ENCODE measurements at places on chromosomes 1 and 21.

DNA sequence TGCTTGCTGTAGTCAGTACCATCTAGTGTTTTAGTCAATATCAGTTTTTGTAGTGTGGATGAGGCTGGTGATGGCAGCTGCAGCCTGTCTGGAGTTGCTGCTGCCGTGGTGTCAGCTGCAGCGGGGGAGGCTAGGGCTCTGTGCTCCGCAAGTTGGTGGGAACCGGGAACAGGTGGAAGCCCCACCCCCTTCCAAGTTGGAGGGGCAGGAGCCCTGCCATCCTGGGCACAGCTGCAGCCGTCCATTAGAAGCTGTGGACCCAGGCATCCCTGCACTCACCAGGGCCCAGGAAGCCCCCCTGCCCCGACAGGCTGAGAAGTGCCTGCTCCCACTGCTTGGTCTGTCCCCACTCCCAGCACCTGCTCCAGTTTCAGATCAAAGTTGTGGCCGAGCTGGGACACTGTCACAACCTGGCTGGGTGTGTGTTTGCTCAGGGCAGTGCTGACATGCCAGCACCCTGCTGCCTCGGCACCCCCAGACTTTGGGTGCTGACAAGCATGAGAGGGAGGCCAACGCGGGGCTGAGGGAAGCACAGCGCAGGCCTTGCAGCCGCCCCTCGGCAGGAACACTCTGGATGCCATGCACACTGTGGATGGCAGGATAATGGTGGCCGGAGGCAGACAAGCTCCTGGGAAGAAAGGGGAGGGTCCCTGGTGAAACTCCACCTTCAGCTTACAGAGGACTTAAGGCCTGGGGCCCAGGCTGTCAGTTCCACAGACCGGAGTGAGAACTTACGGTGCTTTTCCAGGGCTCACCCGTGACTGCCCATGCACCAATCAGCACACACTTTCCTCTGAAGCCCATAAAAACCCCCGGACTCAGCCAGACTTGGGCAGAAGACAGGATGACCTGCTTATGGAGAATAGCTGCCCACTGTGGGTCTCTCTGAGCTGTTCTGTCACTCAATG, 86.9 kb downstream of the ADARB1 start:
- no peak for DNase-seq

DNA sequence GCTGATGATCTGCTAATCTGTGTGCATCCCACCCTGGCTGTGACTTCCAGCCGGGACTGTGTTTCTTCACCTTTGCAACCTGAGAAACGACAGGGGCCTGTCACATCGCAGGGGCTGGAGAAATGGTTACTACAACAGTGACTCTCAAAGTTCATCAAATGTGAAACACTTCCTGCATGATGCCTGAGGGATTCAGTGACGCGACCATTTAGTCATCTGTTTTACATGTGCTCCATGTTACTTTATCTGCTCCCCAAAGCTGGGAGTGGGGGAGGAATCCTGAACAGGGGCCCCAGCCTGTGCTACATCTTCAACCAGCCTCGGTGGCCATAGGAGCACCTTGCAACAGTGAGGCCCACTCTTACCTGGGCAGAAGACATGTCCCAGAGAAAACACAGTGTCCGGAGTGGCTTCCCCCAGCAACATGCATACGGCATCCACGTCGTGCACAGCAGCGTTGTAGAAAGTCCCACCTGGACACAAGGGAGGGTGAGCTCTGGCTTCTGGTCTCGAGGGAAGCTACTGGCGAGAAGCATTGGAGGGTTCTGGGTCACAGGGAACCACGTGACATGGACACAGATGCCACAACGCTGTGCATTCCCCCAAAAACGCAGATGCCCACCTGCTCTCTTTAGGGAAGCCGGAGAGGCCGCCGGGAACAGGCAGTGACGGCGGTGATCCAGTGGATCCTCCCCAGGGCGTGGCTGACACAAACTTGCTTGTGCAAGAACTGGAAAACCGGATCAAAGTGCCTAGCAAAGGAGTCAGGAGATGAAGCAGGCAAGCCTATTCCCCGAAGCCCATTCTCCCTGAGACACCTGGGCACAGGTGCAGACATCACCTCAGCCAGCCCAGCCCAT, 9.6 kb upstream of the CCDC27 start:
- DNase-seq, result peak; percentile 30

DNA sequence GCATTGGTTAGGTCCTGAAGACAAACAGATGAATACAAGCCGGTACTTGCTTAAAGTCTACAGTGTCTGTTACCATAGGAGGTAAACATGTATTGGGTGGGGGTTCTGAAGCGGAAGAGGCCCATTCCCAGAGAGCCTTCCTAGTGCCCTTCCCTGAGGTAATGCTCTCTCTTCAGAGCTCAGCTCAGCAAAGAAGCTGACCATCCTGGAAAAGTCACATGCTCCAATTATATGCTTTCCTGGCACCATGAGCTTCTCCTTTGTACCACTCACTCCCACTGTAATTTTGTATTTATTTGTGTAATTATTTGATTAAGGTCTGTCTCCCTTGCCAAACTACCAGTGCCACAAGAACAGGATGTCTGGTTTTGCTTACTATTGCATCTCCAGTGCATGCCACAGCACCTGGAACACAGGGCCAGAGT, 42.0 kb downstream of the RAB3B start:
- DNase-seq, result no peak

DNA sequence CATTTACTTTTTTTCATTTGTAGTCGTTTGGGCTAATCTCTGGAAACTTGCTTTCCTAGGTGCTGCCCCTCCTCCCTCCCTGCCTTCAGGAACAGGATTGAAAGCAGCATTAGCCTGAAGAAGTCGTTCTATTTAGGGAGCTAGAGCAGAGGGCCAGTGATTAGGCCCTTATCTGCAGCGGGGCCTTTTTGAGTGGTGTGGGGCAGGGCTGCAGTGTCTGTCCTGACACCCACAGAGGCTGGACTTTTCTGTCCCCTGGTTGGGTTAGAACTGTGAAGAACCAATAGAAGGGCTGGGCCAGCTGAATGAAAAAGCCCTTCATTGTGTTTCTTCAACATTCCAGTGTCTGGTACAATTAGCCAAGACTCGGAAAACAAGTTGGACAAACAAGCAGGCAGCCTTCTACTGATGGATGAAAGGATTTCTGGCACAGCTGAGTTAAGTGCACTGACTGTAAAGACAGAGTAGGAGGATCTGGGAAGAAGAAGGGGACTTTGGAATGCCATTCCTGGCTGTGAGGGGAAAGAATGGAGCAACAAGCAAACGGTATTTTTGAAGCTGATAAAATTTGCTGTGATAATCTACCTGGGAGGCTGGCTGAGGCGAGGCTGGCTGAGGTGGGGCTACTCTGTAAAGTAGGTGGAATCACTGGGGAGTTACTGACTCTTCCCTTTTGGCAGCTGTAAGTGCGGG, 9.7 kb downstream of the MACF1 start:
- no peak for DNase-seq

GRCh38 chr21:42524341-42525028, 10.8 kb downstream of the SLC37A1 start:
- peak; percentile 39 for DNase-seq

- no peak for DNase-seq
Measured at GRCh38 chr1:166114419-166114818, 52.4 kb downstream of the FAM78B start.

DNA sequence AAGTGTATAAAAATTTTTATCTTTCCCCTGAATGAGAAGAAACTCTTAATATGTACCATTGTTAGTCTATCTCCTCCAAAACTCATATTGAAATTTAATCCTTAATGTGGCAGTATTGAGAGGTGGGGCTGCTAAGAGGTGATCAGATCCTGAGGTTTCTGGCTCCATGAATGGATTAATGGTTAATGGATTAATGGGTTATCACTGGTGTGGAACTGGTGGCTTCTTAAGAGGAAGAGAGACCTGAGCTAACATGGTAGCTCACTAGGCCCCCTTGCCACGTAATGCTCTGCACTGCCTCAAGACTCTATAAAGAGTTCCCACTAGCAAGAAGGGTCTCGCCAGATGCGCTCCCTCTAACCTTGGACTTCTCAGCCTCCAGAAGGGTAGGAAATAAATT, 70.6 kb upstream of the ZBTB18 start:
- no peak for DNase-seq

- DNase-seq, result no peak
Measured at GRCh38 chr1:204703826-204704612, 18.5 kb upstream of the LRRN2 start.

GRCh38 chr1:116777831-116778830, 23.9 kb downstream of the CD2 start:
- peak; percentile 92 for DNase-seq

DNA sequence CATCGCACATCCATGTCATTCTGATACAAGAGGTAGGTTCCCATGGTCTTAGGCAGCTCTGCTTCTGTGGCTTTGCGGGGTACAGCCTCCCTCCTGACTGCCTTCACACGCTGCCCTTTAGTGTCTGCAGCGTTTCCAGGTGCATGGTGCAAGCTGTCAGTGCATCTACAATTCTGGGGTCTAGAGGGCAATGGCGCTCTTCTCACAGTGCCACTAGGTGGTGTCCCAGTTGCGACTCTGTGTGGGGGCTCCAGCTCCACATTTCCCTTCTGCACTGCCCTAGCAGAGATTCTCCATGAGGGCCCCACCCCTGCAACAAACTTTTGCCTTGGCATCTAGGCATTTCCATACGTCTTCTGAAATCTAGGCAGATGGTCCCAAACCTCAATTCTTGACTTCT, 138.2 kb upstream of the BRINP3 start:
- DNase-seq, result no peak

DNA sequence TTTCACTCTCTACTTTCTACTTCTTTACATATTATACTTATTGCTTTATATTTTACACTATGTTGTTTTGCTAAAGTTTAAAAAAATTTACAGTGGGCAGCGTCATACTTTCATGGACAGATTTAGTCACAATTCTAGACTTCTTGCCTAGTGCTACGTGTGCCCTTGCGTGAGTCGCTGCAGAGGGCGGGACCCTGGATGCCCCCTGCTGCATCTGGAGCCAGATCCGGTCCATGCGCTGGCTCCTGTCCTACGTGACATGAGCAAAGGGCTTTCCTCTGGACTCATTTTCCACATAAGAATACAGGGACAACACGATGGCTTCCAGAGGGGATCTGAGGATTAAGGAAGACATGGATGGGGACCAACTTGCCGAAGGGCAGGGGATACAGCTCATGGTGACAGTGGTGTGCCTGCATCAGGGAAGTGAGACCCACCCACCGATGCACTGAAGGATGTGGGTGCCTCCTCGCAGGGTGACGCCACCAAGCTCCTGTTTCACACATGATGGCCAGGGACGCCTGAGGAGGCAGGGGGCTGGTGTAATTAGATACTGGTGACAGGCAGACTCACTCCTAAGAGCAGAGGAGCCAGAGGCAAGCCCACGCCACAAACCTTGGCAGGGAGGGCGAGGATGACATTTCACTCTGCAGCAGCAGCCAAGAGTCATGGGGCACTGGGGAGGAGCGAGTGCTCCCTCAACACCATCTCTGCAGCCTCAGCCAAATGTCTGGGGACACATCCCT, 86.6 kb downstream of the DMRTB1 start:
- DNase-seq, result peak; percentile 80

- DNase-seq, result no peak
Measured at GRCh38 chr1:222786121-222786520, 28.7 kb upstream of the DISP1 start.

DNA sequence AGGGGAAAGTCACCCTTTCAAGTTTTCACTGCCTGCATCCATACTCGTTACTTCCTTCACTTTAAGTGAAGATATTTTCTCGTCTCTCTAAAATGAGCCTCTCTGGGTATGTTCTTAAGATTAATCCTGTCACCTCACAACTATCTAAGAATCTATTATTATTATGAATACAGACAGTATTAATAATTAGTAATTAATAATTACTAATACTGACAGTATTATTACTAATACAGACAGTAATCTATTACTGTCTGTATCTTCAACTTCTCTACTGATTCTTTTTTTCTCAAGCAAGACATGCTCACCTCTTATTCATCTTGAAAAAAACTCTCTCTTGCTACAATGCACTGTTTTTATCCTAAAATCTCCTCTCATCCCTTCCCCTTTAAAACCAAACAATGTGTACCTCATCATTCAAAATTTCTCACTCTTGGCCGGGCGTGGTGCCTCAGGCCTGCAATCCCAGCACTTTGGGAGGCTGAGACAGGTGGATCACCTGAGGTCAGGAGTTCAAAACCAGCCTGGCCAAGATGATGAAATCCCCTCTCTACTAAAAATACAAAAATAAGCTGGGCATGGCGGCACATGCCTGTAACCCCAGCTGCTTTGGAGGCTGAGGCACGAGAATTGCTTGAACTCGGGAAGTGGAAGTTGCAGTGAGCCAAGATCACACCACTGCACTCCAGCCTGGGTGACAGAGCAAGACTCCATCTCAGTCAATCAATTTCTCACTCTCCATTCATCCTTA, 7.8 kb downstream of the NRDC start:
- DNase-seq, result no peak

- DNase-seq, result peak; percentile 86
Measured at GRCh38 chr1:157073944-157074685, 25.5 kb downstream of the ETV3L start.

DNA sequence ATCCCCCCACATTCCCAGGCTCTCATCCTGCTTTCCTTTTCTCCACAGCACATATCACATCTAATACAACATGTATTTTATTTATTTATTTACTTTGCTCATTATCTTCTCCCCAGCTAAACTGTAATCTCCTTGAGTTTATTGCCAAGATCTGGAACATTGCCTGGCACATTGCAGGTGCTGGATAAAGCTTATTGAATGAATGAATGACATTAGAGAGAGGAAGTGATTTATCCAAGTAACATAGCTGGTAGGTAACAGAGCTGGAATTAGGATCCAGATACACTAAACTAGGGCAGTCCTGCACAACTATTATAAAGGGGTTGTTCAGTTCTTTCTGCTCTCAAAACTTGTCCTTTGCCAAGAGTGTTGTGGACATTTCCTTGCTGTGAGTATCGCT, 8.6 kb upstream of the PTAFR start:
- DNase-seq, result no peak

- peak; percentile 91 for DNase-seq
Measured at GRCh38 chr1:62687903-62688686, at the start of gene DOCK7. TSS of gene DOCK7 (minus strand) at chr1:62688386. CDS start at chr1:62688264, 122 bp downstream.

DNA sequence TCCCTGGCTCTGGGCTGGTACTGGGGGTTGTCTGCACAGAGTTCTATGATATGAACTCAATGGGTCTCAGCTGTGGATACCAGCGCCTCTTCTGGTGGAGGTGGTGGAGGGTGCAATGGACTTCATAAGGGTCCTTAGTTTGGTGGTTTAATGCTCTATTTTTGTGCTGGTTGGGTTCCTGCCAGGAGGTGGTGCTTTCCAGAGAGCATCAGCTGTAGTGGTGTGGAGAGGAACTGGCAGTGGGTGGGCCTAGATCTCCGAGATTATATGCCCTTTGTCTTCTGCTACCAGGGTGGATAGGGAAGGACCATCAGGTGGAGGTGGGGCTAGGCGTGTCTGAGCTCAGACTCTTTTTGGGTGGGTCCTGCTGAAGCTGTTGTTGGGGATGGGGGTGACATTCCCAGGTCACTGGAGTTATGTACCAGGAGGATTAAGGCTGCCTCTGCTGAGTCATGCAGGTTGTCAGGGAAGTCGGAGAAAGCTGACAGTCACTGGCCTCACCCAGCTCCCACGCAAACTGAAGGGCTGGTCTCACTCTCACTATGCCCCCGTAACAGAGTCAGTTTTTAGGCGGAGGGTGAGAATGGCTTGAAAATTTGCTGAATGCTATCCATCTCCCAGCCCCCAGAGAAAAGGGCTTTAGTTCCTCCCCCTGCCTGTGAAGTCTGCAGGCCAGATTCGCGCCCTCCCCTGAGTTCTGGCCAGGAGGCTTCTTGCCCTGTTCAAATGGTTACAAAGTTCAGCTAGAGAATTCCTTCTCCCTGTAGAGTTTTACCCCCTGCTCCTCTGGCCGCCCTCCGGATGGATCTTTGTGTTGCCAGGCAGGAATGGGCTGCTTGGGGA, 902.9 kb downstream of the LTN1 start:
- DNase-seq, result no peak

Measured in GM23248 (cell line).